ENCODE measurements at places on chromosomes 12 and 14.
A peak's percentile ranks its signal among the peaks of the same experiment; 100 is the strongest.

DNA sequence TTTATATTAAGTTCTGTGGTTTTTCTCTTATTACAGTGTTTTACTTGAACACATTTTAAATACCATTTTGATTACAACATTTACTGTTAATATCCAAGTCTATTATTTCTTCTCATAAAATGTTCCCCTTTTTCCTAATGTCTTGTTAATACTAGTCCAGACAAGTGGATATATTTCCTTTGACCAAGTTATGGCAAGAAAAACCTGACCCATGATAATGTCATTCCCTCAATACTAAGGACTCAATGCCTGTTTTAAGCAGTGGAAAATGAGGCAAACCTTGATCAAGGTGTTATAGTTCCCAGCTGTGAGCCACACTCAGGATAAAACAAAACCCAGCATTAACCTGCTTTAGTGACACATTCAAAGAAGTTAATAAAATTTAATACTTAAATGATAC is 12.2 kb downstream of the TRMT5 start:
- no peak for DNase-seq

DNA sequence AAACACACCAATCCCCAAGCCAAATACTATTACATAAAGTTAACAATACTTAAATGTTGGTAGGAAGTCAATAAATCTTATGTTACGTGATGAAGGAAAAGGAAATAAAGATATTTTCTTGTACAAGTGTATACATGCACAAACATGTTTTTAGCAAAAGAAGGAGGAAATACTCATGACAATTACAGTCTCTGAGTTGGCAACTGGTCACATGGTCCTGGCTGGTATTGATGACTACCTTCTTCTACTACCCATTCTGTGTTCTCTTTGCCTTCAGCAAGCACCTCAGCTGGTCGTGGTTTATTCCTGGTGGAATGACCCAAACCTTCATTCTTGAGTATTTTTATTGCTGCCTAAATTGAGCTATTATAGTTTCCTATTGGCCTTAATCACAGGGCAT is 84.8 kb downstream of the PLBD1 start:
- no peak for DNase-seq

- peak; percentile 43 for DNase-seq
Observed at GRCh38 chr14:69079188-69079742, 73.7 kb downstream of the DCAF5 start.

DNA sequence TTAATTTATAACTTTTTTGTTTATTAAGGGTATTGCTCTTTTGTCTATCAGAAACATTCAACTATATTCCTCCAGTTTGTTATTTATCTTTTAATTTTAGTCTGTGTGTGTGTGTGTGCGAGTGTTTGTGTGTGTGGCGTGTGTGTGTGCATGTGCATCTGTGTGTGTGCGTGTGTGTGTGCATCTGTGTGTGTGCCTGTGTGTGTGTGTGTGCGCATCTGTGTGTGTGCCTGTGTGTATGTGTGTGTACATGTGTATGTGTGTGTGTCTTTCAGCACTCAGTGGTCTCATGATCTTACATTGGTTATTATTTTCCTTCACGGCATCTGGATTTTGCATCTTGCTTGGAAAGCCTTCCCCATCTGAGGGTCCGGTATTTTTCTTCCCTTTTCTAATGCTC is 281.1 kb upstream of the RTL1 start:
- no peak for DNase-seq

- no peak for DNase-seq
Observed at GRCh38 chr12:78392918-78393317, 471.7 kb upstream of the SYT1 start.

Measured in ELF-1 (cell line).